ENCODE measurements at places on chromosomes 6 and 20.

DNA sequence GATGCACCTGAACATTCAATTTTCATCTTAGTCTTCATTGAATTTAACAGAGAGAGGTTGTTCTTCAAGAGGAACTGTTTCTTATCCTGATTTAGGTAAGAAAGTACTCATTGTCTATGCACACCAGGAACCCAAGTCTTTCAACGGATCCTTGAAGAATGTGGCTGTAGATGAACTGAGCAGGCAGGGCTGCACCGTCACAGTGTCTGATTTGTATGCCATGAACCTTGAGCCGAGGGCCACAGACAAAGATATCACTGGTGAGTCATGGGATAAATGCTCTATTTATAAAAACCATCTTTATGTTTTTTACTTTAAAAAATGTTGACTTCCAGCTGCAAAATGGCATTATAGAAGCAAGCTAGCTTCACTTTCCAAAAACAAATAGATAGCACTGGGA, 10.2 kb downstream of the NQO2 start:
- no peak for DNase-seq

DNA sequence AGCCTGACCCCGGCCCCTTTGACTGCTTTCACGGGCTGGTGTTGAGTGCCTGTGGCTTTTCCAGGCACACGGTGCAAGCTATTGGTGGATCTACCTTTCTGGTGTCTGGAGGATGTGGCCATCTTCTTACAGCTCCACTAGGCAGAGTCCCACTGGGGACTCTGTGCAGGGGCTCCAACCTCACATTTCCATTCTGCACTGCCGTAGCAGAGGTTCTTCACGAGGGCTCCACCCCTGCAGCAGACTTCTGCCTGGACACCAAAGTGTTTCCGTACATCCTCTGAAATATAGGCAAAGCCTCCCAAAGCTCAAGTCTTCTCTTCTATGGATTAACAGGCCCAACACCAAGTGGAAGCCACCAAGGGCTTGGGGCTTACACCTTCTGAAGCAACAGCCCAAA, 691.5 kb upstream of the POU3F2 start:
- no peak for DNase-seq

DNA sequence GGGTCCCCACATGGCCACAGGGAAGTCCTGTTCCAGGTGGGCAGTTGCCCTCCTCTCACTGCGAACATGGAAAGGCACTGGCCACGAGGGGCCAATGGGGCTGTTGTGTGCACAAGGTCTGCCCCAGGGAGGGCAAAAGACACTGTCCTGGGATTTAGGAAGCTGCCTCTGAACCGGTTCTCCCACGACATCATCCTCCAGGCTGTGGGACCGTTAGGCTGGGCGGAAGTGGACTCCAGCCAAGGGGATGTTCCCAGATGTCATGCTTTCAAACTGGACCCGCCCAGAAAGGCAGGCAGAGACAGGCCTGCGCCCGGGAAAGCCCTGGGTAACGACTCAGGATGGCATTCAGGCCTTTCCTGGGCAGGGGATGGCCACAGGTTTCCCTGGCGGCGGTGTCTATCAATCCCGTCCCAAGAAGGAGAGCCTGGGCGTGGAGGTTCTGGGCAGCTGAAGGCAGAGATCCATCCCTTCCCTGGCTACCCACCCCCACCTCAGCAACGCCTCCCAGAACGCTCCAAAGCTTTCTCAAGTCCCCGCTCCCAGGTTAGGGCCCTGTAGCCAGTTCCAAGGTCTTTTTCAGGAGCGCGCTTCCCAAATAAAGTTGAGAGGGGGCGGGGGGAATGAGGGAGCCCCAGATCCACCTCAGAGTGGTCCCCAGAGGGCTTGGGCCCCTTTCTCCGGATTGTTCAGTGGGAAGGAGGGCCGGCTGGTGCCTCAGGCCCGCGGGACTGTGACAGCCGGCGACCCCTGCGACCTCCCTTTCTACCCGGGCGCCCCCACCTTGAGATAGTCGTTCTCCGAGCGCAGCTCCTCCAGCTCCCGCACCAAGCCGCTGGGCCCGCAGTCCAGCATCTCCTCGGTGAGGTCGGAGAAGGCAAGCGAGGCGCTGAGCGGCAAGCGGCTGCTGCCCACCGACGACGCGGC, 13.8 kb upstream of the TLDC2 start:
- DNase-seq, result peak; percentile 84

DNA sequence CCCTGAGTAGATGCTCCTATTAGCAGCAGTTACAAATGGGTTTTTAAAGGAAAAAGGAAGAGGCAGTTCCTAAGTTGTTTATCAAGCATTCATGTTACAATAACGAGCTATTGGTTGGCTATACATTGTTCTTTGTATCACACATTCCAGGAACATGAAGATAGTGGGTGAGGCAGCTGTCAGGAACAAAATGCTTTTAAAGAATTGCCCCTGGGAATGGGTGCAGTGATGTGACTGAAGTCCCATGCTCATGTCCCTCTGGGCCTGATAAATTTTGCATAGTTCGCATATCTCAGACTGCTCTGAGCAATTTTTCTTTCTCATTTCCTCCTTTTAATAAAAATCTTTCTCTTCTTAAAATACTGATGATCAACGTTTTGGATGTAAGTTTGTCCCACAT, 3.7 kb downstream of the ENPP1 start:
- no peak for DNase-seq

DNA sequence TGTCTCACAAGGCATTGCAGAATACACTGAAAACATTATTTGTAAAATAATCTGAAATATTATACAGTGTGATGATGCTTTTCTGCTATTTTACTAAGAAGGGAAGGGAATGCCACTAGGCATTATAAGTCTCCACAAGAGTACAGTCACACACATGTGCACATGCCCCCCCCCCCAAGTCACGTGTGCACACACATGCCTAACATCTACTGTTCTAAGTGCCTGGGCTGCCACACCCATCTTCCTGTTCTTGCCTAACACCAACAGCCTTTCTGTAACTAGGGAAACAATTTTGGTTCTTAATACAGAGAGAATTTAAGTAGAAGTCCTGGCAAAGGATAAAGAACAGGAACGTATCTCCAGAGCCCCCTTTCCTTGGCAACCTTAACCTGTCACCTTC, 58.2 kb upstream of the BCLAF1 start:
- DNase-seq, result peak; percentile 39

DNA sequence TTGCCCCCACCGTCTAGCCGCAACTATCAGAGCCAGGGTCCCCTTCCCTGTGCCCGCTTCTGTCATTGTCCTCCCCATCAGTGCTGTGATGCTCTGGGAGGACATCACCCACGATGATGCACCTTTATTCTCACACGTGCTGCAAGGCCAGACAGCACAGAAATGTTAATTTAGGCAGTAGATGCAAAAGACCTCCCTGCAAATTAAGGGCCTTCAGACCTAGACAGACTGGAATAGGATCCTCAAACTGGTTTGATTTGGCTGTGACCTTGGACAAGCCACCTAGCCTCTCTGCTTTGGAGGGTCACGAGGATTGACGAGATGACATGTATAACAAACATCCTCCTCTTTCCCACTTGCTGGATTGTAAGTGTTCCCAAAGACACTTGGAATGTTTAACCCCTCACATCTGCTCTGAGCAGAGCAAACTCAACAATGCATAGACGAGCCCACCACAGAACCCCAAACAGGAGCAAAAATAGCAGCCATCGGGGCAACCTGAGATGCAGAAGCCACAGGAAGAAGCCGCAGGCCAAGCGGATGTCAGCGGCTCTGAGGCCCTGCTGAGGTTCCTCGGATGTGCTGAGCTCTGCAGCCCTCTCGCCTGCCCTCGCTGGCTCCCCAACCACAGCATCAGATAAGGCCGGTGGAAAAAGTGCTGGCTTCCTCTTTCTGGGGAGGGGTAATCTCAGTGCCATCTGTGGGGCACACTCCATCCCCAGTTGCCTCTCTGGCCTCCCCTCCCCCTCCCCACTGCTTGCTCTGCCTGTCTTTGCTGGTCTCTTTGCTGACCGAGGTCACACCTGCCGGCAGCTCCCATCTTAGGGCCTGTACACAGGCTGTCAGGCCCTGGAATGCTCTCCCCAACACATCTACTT, 35.3 kb downstream of the TOX2 start:
- DNase-seq, result peak; percentile 13

GRCh38 chr6:26411751-26412150, 9.7 kb downstream of the BTN3A1 start:
- no peak for DNase-seq
